ENCODE measurements at places on chromosomes 6 and 20. TPM values are rescaled to one million over a fixed set of nuclear protein-coding genes. Genes with fewer than 3 reads are reported as not detected.

The KPNA5 gene
- polyA plus RNA-seq, result 2.7 TPM

The TNXB gene
- polyA plus RNA-seq, result 49.0 TPM

The DEF6 gene
- polyA plus RNA-seq, result 2.7 TPM

DNA sequence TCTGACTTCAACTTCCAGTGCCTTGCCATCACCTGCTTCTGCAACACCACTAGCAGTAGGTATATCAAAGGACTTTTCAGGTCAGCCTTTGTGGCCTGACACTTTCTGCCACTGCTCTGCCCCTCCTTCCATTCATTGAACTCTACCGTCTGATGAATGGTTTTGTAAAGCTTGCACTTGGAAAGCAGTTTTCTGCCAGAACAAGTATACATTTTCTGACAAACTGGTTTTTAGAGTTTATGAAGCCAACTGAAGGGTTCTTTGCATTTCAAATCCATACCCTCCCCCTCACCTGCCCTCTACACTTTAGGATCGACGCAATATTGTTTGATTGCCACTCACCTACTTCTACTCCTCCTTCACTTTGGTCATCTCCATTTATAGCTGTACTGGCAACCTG is 603.1 kb downstream of the HACE1 start:
- DNase-seq, result no peak

GRCh38 chr6:130577178-130577919 is 211.5 kb downstream of the TMEM200A start:
- no peak for DNase-seq

DNA sequence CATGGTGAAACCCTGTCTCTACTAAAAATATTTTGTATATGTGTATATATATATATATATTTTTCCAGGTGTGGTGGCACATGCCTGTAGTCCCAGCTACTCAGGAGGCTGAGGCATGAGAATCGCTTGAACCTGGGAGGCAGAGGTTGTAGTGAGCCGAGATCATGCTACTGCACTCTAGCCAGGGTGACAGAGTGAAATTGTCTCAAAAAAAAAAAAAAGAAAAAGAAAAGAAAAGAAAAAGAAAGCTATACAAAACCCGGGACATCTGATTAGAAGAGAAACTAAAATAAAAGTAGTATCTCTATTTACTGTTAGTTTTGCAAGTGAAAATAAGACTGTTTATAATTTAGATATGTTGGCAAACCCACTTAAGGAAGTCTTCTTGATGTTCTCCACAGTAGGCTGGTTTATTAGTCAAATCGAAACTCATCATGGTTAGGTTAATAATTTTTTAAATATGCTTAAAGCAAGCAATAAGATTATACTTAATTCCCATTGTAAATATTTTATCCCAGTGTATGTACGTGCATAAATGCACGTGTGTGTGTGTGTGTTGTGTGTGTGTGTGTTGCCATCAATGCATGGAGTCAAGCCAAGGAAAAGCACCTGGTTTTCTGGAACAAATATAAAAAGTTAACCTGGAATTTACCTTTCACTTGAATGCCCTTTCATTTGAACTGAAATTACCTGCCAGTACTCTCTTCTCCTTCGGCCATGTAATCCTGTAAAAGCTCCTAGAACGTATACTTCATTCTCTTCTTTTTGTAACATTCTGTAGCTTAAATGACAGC is 7.1 kb downstream of the VNN2 start:
- DNase-seq, result no peak
